ENCODE measurements at places on chromosomes 16 and 17.
A peak's percentile ranks its signal among the peaks of the same experiment; 100 is the strongest.

GRCh38 chr17:80160536-80160935, 9.3 kb upstream of the CARD14 start:
- no peak for DNase-seq

GRCh38 chr17:42310787-42311215, 22.5 kb downstream of the STAT5A start:
- DNase-seq: no peak

- no peak for DNase-seq
Measured at GRCh38 chr17:57745242-57745641, at the start of gene CCDC182. TSS of gene CCDC182 (minus strand) at chr17:57745299. CDS start at chr17:57745272, 27 bp downstream.

DNA sequence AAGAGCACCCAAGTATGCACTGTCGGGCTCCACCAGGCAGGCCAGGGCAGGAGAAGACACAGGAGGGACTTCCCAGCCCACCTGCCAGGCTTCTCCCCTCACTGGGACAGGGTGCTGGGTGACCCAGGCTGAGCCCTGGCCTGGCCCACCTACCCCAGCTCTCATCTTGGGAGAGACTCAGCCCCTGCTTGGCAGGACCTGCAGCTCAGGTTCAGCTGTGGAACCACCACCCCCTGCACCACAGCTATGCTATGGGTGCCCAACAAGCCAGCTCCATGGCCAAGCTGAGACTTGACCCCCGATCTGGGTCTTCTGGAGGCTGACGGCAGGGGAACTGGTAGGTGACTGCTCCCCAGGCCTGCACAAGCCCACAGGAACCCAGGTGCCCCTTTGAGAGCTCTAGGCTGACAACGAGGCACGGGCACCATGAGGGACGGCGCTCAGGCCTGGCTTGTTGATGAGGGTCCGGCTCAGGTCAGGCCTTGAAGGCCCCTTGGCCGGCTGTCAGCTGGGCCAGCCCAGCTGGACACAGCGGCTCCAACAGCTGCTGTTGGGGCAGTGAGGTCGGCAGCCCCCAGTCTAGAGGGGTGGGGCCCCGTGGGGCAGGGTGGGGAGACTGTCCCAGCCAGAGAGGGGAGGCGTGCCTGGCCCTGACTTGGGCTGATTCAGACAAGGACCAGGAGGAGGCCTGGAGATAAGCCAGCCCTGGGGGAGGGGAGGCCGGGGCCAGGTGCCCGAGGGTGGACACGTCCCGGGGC, 4.6 kb downstream of the RPUSD1 start:
- DNase-seq: no peak

GRCh38 chr17:41307647-41308046, 1.5 kb downstream of the KRTAP16-1 start:
- no peak for DNase-seq

- no peak for DNase-seq
Measured at GRCh38 chr16:61323456-61323855, 712.8 kb downstream of the CDH8 start.

GRCh38 chr17:6165806-6166205, 95.6 kb downstream of the WSCD1 start:
- DNase-seq: no peak

GRCh38 chr17:2706911-2707510, 4.6 kb downstream of the CLUH start:
- no peak for DNase-seq

- DNase-seq: no peak
Measured at GRCh38 chr17:35866341-35866950, 2.2 kb downstream of the HEATR9 start.

DNA sequence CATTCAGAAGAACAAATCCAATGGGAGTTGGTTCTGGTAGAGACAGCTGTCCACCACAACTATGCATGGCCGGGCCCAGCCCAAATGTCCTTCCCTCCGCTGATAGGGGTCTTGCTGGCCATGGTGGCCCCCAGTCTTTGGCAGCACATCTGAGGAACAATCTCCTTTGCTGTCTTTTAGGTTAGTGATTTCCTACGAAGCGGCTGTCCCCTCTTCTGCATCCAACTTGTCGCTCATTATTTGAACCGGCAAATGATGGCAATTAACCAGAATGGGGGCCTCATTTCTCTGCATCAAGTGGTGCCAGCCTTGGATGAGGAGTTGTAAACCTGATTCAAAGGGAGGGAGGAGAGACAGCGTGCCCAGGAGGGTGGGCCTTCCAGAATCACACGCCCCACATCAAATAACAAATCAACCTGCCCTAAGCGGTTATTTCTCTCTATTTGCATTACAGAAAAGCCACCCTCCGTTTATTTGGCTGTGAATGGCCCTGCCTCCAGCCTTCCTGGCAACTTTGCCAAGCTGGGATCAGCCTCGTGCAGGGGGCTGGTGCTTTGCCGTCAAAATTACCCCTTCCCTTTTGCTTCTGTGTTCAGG, 156.5 kb downstream of the RGS9 start:
- DNase-seq: no peak

DNA sequence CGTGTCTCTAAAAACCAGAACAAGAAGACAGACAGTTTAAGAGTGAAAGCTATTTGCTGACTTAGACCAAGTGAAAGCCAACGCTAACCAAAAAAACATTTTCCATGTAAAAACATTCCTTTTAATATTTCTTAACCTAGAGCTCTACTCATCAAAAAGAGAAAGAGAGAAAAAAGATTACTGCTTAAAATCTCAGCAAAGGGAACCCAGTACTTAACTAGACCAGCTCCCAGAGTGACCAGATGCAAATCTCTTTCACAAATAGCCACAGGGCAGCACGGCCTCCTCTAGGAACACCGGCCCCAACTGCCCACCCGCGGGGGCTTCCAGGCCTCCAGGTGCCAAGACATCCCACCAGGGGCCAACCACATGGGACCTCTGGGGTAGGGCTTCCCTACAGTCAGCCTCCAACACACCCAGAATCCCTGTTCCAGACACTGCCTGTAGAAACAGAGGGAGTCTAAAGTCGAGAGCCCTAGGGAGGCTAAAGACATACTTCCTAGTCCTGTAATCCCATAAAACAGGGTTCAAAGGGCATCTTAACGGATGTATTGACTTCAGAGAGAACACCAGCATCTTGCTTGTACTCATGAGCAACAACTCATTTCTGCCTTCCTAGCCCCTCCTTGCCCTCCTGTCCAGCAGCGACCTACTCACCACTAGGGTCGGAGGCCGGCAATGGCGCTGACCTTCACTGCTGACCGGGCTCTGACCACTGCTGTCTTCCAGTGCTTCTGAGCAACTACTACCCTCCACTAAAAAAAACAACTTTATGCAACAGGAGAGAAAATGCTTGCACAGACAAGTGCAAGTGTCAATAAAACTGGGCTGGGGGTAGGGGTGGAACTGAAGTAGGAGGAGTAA, 21.3 kb downstream of the ZCCHC14 start:
- peak; percentile 48 for DNase-seq

GRCh38 chr16:58177353-58177710, 20.6 kb downstream of the CSNK2A2 start:
- DNase-seq: no peak
